ENCODE measurements at places on chromosomes 5 and 9.

- DNase-seq: no peak
These were observed 62.0 kb downstream of the TTLL11 start for GRCh38 chr9:122031157-122031556.

- DNase-seq: no peak
These were observed 694.3 kb downstream of the NR2F1-AS1 start for GRCh38 chr5:92886751-92887150.

DNA sequence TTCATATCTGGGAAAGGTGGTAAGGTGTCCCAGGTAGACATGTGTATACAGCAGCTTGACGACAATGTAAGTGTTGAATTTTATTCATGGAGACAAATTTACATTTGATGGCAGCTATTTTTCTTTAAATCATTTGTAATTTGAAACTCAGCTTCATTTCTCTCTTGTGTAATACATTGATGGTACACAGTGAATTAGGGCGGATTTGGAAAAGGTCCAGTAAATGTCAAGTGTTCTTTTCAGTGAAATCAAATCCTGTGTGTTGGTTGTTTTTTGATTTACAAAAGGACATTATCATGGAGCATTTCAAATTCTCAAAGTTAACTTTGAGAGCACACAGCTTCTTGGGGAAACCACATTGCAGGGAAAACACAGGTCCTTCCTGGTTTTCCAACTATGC, 30.0 kb upstream of the PCSK1 start:
- no peak for DNase-seq

DNA sequence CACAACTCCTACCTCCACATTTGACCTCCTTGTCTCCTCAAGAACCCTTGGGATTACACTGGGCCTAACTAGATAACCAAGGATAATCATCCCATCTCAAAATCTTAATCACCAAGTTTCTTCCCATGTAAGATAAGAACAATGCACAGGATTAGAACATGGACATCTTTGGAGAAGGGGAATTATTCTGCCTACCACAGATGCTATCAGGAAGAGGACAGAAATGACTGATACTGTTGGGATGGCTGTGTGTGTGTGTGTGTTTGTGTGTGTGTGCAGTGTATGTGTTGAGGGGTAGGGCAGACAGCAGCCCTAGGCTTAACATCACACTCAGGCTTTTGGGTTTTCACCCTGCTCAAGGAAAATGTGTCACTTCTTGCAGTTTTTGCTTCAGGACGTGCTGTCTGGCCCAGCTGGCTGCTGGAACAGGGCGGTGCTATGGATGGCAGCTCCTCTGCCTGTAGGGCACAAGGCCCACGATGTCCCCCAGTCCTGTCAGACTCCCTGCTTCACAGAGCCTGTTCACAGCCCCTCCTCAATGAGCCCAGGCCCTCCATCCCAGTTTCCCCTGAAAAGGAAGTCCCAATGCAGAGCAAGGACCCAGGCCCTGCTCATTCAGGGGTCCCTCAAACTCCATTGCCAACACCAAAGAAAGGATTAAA, 7.7 kb downstream of the CA9 start:
- no peak for DNase-seq

GRCh38 chr5:42992088-42992879, 47.8 kb downstream of the ANXA2R start:
- no peak for DNase-seq

- DNase-seq: no peak
These were observed 375.3 kb upstream of the PRR16 start for GRCh38 chr5:120088836-120089235.

DNA sequence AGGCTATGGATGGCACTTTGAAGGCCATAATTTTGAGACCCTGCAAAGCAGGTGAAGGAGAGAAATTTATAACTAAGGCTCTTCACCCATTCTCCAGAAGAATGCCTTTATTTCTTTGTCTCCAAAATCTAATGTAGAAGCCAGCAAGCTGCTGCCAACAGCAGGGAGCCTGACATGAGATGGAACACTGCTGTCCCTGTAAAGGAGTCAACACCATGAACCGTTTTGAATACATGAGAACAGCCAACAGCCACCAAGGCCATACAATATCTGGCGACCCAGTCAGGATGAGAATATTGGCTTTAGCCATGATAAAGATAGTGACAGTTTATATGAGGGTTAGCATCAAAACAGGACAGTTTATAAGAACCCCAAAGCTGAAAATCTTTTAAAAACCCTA, 121.2 kb upstream of the LIFR start:
- DNase-seq: no peak

DNA sequence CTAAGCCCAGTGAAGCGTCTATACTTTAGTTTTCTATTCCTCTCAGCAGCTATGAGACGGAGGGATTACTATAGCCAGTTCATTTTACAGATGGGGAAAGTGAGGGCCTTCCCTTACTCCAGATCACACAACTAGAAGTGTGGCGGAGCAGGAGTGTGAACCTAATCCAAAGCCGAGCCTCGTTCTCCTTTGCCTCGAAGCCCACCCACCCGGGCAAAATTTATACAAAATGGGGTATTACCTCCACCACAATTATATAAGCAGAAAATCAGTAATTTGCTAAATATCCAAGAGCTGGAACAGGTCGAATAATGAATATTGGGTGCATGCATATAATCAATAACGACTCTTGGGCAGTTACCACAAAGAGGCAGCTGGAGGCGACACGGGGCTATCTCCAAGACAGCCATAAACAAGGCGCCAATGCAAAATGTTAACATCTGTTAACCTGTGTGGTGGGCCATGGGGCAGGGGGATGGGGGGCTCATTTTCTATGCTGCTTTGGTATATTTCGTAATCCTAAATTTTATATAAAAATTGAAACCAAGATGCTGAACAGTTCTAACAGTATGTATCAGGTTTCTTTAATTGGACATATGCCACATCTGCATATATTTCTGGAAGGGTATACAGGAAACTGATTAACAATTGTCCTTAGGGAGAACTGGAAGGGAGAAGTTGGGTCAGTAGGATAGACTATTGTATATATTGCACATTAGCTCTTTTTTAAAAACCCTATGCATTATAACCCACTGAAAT, 1.2 kb upstream of the RNF44 start:
- DNase-seq: no peak

DNA sequence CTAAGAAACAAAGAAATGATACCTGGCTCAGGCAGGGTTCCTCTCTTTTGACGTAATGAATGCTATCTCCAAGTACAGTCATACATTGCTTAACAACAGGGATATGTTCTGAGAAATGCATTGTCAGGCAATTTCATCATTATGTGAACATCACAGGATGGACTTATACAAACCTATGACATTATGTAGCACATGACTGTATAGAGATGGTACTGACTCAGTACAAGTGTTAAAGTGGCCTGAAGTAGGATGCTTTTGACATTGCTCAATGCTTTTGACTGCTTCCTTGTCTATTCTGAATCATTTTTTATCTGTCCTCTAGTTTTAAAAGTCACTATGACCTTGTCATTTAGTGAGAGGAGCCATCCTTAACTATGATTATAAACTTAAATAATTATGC, 147.6 kb downstream of the NR2F1-AS1 start:
- no peak for DNase-seq

GRCh38 chr9:98209530-98209929, 17.1 kb upstream of the CORO2A start:
- DNase-seq: no peak

- no peak for DNase-seq
These were observed 27.4 kb downstream of the PTPA start for GRCh38 chr9:129138476-129139232.

DNA sequence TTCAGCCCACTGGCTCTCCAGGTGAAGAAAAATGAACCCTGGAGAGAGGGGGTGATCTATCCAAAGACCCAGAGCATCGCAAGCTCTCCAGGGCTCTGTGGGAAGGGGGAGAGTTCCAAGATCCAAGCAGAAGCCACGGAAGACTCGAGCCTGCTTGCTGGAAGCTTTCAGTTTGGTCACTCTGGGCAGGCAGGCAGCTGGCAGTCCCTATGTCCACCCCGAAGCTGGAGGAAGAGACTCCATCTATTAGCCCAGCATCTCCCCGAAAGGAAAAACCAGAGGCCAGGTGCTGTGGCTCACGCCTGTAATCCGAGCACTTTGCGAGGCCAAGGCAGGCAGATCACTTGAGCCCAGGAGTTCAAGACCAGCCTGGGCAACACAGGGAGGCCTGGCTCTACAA, 10.7 kb upstream of the SPARC start:
- DNase-seq: no peak

DNA sequence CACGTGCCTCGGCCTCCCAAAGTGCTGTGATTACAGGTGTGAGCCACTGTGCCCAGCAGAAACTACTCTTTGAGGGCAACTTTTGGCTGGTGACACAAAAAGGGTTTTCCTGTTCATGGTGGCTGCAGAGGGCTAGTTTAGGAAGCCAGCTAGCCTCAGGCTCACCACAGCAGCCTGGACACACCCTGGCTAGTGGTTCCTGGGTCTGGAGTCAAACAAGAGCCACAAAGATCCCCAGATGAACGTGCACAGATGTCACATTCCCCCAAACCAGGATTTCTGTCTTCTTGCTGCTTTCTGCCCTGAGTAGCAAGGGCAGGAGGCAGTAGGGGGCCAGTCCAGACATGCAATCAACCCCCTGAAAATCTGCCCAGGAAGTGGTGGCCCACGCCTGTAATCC, 6.8 kb downstream of the HBEGF start:
- no peak for DNase-seq

- no peak for DNase-seq
These were observed 11.3 kb downstream of the OR1J1 start for GRCh38 chr9:122466456-122466855.

DNA sequence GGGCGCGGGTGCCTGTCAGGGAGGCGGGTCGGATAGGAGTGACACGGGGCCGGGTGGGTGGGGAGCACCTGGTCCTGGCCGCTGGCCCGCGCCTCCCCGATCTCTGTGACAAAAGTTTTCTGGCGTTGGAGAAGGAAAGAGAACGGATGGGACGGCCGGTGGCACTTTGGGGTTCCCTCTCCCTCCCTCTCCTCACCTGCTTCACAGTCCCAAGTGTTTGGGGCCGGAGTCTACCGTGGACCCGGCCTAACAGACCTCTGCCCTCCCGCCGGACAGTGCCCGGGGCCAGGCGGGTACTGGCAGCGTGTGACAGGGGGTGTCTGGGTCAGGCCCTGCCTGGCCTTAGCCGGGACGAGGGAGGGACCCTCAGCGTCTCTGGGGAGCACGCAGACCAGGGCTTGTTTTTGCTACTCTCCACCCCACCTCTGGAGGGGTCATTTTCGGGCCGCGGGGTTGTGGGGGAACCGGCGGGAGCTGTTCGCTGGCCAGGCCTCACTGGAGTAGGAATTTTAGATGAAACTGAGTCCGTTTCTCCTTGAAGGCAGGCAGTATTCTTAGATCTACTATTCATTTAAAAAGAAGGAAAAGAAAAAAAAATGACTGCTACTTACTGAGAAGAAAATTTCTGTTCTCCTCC, 1.7 kb downstream of the PRDM6 start:
- DNase-seq: no peak

GRCh38 chr9:101119206-101119819, 90.8 kb downstream of the PLPPR1 start:
- DNase-seq: peak; percentile 12

DNA sequence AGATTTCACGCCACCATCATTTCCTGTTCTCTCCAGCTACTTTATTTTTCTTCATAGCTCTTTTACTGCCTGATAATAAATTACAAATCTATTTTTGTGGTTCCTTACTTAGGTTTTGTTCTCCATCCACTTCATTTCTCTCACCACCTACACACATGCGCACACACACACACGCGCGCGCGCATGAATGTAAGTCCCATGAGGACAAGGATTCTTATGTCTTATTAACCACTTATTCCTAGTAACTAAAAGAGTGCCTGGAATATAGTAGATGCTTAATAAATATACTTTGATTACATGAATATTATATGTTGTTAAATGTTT, 116.5 kb downstream of the TRPM6 start:
- DNase-seq: no peak

- DNase-seq: no peak
These were observed 69.6 kb upstream of the OLFM1 start for GRCh38 chr9:135017899-135018298.
